ENCODE measurements at places on chromosomes 6 and 20.

DNA sequence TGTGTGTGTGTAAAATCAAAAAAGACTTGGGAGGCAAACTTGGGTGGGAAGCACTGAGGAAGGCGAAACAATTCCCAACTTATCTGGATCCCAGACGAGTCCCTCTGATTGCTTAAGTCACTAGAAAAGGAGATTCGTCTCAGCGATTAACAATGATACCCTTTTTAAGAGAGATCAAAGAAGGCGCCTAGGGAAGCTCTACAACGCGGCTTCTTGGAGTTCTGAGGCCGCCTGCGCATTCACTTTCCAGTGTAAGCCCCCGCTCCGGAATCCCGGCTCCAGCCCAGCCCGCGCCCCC, 8.7 kb upstream of the TBX18 start:
- no peak for DNase-seq

- DNase-seq, result no peak
Observed at GRCh38 chr20:59269411-59270025, 30.9 kb upstream of the EDN3 start.

- DNase-seq, result peak; percentile 42
Observed at GRCh38 chr20:32965581-32966373, 38.5 kb downstream of the SUN5 start.

DNA sequence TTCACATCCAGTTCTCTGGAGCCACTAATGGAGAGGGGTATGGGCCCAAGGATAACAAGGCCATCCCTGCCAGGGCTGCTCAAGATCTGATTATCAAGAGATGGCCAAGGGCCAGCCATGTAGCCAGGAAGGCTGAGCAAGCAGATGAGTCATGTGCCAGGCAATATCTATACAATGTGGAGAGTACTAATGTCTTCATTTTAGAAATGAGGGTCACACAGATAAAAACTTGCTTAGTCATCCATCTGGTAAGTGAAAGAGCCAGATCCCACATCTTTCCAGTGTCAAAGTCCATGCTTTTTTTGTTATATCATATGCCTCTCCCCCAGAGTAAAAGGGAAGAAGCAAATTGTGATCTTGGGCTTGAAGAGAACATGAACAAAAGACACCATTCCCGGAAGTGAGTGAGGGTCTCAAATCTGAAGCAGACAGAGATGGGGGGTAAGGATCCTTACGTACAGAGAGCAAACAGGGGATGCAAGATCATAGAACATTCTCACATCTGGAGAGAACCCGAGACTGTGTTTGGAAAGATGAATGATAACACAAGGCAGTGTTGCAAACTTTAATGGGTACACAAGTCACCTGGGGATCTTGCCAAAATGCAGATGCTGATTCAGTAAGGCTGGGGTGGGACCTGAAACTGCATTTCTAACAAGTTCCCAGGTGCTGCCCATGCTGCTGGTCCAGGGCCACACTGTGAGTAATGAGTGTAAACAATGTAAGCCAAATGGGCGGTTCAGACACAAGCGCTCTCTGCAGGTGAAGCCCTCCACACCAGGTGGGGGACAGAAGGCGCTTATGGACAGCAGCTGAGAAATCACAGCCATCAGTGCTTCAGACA, 20.0 kb upstream of the GSTA3 start:
- no peak for DNase-seq

GRCh38 chr6:133156689-133157088, 84.5 kb upstream of the EYA4 start:
- no peak for DNase-seq

DNA sequence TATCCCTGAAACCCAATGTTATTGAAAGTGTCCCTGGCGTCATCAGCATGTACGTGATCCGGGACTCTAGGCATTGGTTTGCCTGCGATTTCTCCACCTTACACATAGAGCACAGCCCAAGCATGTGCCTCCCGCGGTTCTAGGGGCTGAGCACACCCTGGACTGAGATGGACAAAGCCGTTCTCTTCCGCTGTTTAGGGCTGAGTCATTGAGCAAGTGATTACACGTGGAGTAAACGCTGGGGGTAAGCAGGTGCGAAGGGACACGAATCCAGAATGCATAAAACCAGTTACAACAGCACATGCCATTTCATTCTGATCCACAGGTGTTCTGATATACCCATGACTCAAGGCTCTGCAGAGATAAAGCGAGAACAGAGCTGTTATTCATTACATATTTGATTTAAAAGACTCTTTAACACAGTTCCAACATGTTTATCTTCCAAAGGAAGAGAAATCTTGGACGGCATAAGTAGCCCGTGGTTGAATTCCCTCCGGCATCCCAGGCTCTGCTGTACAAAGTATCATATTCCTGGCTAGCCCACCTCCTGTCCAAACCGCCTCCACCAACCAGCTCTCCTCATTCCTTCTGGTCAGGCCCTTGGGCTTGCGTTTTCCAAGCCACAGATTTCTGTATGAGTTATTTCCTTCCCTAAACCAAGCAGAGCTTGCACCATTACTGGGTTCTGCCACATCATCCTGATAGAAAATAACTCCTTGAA, 36.1 kb upstream of the THBS2 start:
- DNase-seq, result no peak

GRCh38 chr6:148509800-148510581, 167.4 kb downstream of the SASH1 start:
- DNase-seq, result no peak

DNA sequence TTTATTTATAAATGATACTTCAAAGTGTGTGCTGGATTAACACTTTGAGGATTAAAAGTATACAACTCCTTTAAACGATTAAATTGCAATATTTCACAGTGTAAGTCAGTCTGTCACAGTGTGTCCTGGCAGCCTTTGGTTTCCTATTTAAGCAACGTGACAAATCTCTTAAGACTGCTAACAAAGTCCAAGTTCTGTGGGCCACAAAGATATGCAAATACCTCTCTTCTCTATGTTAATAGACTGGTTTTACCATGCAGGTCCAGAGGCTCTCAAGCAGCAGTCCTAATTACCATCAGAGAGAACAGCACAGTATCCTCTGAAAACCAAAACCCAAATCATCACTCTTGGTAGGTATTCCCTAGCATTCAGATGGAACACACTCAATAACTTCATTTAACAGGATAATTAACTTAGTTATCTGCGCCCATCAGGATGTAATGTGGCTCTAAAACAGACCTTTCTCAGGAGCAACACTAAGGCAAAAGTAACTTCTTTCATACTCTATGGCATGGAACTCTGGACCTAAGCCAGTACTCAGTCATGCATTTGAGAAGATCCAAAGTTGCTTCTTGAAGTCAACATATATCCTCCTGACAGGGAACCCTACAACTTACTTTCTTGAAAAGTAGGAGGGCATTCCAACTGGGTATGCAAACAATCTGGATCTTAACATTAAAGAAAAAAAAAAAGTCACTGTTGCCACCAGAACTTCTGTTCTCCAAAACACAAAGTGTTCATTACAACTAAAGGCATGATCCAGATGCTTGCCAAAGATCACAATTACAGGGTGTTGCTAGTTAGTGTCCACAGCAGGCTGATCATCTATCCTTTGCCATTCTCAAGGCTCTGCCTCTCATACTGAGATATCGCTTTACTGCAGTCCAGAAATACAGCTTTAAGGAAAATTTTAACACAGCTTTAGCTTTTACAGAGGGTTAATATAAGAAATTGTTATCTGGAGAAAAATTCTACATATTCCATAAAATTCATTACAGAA, 53.2 kb downstream of the MAN1A1 start:
- DNase-seq, result no peak

GRCh38 chr6:10146715-10147451, 268.0 kb downstream of the TFAP2A start:
- no peak for DNase-seq

- DNase-seq, result no peak
Observed at GRCh38 chr20:5865604-5866003, 84.7 kb downstream of the TRMT6 start.

- DNase-seq, result no peak
Observed at GRCh38 chr6:125246566-125246965, 55.2 kb downstream of the HDDC2 start.

- DNase-seq, result no peak
Observed at GRCh38 chr6:10332111-10332510, 82.8 kb downstream of the TFAP2A start.

GRCh38 chr6:5457041-5457440, 195.7 kb downstream of the FARS2 start:
- DNase-seq, result no peak

DNA sequence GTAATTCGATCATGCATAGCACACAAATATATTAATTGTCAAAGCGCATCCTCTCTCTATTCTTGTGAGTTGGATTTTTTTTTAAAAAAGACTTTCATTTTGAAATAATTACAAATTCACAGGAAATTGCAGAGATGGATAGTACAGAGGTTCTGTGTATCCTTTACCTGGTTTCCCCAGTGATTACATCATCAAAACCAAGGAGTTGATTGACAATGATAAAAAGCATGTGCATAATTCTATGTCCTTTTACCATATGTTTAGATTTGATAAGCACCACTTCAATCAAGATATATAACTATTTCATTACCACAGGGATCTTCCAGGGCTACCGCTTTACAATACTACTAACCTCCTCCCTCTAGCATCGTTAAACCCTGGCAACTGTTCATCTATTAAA, 40.2 kb downstream of the CCN2 start:
- no peak for DNase-seq

DNA sequence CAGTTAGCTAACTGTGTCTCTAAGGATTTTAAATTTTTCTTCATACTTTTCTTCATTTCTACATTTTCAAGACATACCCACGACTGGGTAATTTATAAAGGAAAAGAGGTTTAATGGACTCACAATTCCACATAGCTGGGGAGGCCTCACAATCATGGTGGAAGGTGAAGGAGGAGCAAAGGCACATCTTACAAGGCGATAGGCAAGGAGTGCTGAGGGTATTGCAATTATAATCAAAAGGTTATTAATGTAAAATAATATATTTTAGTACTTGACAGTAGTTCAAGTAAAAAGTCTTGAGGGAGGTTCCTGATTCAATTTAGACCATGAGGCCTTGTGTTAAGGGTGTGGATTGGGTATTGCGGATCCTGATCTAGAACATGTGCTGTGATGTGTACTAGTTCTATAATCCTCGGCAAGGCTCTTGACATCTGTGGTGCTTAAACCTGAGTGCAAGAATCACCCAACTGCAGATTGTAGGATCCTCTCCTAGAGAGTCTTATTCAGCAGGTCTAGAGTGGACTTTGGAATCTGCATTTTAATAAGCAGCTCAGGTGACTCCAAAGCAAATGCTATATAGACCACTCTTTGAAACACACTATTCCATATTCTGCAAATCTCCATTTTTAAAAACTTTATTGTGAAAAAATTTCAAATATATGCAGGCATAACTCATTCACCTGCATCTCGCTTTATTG, 7.2 kb upstream of the ABCC10 start:
- no peak for DNase-seq

- no peak for DNase-seq
Observed at GRCh38 chr6:83696674-83697073, 12.2 kb downstream of the SNAP91 start.

GRCh38 chr6:85672050-85672449, 29.4 kb upstream of the SYNCRIP start:
- no peak for DNase-seq

GRCh38 chr20:44234566-44235317, 12.4 kb upstream of the GDAP1L1 start:
- DNase-seq, result no peak

- DNase-seq, result no peak
Observed at GRCh38 chr6:47147836-47148344, 105.8 kb upstream of the ADGRF1 start.

DNA sequence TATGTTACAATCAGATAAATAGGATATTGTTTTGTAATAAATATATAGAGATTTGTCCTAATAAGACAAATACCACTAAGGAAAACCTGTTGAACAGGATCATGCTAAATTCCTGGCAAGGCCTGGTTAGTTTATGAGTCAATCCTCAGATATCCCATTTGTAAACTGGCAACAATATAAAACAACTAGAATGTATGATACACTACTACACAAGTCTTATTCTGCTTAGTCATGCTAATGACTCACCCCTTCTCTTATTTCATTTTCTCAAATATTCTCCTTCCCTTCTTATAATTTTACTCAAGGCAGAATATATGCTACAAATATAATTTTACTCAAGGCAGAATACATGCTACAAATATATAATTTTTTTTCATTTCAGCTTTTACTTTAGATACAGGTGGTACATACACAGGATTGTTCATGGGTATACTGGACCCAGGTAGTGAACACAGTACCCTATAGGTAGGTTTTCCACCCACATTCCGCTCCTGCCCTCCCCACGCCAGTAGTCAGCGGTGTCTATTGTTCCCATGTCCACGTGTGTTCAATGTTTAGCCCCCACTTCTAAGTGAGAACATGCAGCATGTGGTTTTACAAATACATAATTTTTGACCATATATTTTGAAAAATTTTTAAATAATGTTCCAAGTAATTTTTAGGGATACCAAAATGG, 6.3 kb downstream of the OSER1 start:
- DNase-seq, result no peak

DNA sequence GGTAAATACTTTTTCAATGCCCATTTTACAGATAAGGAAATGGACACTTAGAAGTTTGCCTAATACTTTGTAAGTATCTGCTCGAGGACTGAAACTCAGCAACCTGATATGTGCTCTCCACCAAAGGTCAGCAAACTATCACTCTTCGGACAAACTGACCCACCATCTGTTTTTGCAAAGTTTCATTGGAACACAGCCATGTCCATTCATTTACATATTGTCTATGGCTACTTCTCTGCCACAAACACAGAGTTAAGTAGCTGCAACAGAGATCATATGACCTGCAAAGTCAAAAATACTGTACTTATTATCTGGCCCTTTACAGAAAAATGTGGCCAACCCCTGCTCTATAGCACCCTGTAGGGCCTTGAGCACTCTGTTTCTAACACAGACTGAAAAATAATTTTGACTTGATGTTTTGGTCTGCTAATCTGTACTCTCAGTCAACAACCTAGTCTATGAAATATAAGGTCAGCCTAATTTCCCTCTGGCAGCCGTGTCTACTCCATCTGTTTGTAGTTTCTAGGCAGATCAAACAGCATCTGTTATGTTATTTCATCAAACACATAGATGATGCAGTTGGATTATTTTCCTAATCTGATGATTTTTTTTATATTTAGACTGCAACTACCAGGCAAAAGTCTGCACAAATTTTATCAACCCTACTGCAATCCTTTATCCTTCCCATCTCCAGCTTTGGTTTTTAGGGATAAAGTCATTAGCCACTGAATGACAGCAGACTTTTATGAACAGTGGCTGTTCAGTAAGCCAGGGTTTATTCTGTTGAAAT, 41.4 kb upstream of the BEND6 start:
- DNase-seq, result no peak

DNA sequence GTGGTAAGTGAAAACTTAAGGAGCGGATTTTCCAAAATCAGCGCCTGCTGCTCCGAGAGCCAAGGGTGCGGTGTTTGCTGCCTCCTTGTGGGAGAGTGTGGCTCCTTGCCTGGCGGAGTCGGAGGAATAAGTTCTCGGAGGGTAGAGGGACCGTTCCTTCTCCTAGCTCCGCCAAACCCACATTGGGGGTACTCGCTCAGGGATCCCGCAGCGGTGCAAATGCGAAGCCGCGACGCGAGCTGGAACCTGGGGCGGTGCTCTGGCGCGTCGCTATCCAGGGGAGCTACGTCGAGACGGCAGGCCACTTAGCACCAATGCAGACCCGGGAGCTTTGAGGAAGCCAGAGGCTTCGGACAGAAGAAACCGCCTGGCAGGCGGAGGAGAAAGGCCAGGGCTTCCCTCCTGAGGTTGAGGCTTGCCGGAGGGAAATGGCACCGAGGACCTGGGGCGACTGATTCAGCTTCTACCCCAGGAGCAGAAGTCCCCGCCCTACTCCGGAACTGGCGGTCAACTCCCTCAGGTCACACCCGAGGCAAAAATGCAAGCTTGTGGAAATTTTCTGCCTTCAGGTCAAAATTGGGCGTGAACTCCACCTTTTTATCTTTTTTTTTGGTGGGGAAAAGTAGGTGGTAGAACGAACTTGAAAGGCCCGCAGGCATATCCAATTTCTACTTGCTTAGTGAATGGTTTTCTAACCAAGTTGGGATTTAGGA, 5.7 kb upstream of the DDX43 start:
- DNase-seq, result peak; percentile 47
